ENCODE measurements at places on chromosomes 3 and 15. TPM values are rescaled to one million over a fixed set of nuclear protein-coding genes. Genes with fewer than 3 reads are reported as not detected.

Gene KCNMB3
- 2.1 TPM for total RNA-seq

Gene KBTBD8
- total RNA-seq = 3.2 TPM

Gene LMAN1L
- total RNA-seq = 0.04 TPM

Gene ADAMTS9
- 97.4 TPM for total RNA-seq

Gene VGLL3
- total RNA-seq = 21.2 TPM

Gene JMJD7
- 8.2 TPM for total RNA-seq

Gene TGM5
- total RNA-seq = 0.13 TPM

Gene FOXB1
- not detected for total RNA-seq

Gene SSR3
- 119 TPM for total RNA-seq

Gene RLBP1
- total RNA-seq = not detected

Gene FAM81A
- 0.35 TPM for total RNA-seq

Gene SLC7A14
- total RNA-seq = under 0.01 TPM

Gene CPNE4
- 0.09 TPM for total RNA-seq

Gene PRR20G
- not detected for total RNA-seq

Gene PLSCR2
- total RNA-seq = not detected

Gene CSPG4
- 76.7 TPM for total RNA-seq

Gene GXYLT2
- 39.1 TPM for total RNA-seq

Gene SMCO1
- total RNA-seq = 1.6 TPM

Gene RTP1
- 0.04 TPM for total RNA-seq

Gene XYLB
- 3.3 TPM for total RNA-seq

Gene GOLGA6L10
- 0.44 TPM for total RNA-seq

Gene FBXW12
- 0.09 TPM for total RNA-seq

Gene CIDEC
- total RNA-seq = 0.13 TPM

Gene CHDH
- 1.2 TPM for total RNA-seq

Gene TMEM207
- total RNA-seq = not detected

Gene CACNA2D2
- total RNA-seq = 3.0 TPM

Gene SAMD7
- not detected for total RNA-seq

Gene CLDN16
- not detected for total RNA-seq

Gene MNS1
- 5.1 TPM for total RNA-seq

Gene CNTN6
- total RNA-seq = 3.3 TPM

Gene STAC
- total RNA-seq = 36.5 TPM

Gene CGNL1
- total RNA-seq = 9.5 TPM

Gene GAP43
- total RNA-seq = 4.3 TPM

Gene GJD2
- 3.0 TPM for total RNA-seq

Gene PRKCI
- 23.9 TPM for total RNA-seq

Gene ZBBX
- total RNA-seq = 0.13 TPM

Gene RAD51
- 3.6 TPM for total RNA-seq

Gene UBR1
- 27.4 TPM for total RNA-seq

Gene USP8
- 42.4 TPM for total RNA-seq

Gene GNB4
- total RNA-seq = 43.8 TPM

Gene IL17RB
- total RNA-seq = 0.93 TPM

Data from muscle of leg (tissue), 16 donors.